ENCODE measurements at places on chromosomes 13 and 19.

DNA sequence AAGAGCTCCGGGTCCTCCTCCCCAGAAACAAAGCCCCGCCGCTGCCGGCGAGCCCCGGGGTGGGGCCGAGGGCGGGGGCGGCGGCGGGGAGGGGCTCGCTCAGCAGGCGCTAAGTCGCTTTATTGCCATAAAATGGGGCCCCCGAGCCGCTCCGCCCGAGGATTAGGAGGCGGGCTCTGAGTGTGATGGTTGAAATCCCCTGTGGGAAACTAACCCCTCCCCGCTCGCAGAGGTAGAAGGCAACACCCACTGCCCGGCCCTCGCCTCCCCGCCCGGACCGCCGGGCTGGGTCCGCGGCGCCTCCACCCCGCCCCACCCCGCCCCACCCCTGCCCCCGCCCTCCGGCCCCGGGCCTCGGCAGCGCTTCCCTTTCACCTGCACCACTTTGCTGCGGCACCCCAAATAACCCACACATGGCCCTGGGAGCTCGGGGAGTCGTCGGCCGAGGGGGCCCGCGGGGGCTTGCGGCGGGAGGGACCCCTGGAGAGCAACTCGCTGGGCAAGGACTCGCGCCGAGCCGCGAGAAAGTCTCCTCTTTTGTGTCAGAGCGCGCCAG, at the start of gene KLF12:
Gene KLF12 (minus strand): TSS at position 184 of the 556 bp plus-strand sequence.
- DNase-seq = peak; percentile 75

- no peak for DNase-seq
Observed at GRCh38 chr13:77359171-77359570, 32.3 kb upstream of the MYCBP2 start.

DNA sequence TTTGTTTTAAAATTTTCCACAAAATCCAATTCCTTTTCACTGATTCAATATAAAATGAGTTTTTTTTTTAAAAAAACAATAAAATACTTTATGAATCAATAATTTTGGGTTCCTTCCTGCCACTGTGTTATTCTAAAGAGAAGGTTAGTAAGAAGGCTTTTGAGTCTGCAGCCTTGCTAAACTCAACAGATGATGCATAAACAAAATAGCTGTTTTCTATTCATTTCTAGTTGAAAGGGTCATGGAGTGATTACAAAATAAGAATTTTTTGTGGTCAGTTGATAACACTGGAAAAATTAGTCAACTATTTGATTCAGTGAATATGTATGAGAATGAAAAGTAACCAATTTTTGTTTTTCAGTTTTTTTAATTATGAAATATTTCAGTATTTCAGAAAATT, 169.9 kb downstream of the VWA8 start:
- DNase-seq = no peak

DNA sequence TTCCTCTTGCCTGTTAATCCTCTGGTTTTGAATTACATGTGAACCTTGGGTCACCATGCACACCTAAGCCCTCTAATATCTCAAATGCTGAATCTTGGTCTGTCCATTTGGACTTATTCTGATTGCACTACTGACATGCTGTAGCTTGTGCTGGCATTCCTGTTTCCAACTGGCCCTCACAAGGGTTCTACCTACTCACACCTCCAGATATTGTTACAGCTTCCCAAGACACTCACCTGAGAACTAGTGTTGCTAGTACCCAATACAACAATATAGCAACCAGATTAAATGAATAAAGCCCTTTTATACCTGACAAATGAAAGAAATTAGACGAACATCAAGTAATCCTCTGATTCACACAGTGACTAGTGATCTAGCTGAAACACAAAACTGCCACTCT, 16.6 kb downstream of the TEX30 start:
- no peak for DNase-seq

- no peak for DNase-seq
Observed at GRCh38 chr13:49457221-49457620, 13.1 kb downstream of the SETDB2 start.

GRCh38 chr19:50720921-50721381, 1.3 kb upstream of the SHANK1 start:
- no peak for DNase-seq

- no peak for DNase-seq
Observed at GRCh38 chr13:28271056-28271840, 132.9 kb downstream of the PAN3 start.

DNA sequence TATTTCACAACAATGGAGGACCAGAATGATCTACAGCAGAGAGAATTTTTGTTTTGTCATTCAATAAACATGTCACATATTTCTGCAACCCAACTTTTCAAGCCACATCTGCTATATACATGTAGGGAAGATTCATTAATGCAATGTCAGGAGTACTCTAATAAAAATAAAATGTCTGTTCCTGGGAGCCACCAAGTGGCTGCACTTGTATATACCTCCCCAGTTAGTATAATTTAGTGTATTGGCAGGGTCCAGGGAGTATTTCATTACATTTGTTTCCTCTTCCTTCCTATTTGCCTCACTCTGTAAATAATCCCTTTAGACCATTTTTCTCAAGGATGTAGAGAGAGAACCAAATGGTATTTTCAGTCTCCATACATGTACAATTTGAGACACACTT, 1169.0 kb downstream of the DIAPH3 start:
- DNase-seq = no peak

- DNase-seq = no peak
Observed at GRCh38 chr13:43661161-43661830, 125.5 kb downstream of the ENOX1 start.

DNA sequence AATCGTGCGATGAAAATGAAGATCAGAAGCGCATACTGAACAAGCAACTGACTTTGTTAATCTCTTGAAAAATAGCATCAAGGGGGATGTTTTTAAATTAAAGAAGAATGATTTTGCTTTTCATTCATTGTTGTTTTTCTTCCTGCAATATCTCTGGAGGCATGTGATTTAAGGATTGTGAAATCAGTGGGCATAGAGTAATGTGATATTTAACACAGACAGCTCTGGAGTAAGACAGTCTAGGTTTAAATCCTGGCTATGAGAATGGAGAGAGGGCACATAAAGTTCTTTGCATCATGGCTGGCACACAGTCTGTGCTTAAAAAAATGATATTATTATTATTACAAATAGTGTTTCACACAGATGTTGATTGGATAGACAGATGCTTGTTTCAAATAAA, 243.1 kb upstream of the NBEA start:
- DNase-seq = no peak

DNA sequence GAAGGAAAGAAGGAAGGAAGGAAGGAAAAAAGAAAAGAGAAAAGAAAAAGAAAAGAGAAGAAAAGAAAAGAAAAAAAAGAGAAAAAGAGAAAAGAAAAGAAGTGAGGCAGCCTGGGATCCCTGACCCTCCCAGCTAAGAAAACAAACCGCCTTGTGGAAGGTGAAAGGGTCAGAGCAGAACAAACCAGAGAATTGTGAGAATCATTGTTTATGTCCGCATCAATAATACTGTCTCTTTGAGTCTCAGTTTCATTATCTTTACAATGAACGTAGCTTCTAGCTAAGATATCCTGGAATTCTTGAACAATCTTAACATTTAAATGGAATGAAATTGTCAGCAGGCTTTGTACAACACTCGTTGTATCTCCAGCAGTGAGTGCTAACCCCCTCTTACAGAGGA, 66.4 kb upstream of the SERP2 start:
- DNase-seq = no peak

- DNase-seq = no peak
Observed at GRCh38 chr13:66014771-66015170, 1215.4 kb downstream of the PCDH9 start.

DNA sequence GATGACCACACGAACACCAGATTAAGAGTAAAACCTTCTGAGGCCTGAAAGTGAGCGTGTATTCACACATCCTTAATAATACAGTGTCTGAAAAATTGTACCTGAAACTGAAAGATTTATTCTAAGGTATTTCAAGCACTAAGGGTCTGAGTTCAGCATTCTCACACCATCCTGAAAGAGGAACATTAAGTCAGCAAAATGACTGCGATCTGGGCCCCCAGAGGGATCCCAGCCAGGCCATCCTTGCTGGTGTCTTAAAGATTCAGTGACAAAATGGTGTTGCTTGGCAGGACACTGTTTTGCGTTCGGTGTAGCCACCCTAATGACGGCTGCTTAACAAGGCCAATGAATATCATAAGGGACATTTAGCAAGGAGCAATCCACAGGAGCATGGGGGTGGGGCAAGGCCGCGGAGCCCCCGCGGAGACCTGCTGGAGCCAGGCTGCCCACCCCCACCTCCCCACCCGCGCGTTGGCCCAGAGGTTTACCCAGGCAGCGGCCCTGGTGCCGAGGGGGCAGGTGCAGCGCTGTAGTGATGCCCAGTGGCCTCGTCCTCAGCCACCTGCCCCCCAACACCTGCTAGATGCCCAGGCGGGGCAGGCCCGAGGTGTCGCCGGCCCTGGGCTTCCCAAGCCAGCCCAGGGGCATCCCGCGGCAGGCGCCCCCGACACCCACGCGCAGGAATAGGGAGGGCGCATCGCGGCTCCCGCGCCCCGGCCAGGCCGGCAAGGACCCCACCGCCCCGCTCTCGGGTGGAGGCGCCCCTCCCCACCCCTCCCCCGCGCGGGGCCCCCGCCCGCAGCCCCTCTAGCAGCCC, 742 bp downstream of the NALCN start:
- no peak for DNase-seq

- no peak for DNase-seq
Observed at GRCh38 chr19:19628501-19629134, 598 bp upstream of the LPAR2 start.

DNA sequence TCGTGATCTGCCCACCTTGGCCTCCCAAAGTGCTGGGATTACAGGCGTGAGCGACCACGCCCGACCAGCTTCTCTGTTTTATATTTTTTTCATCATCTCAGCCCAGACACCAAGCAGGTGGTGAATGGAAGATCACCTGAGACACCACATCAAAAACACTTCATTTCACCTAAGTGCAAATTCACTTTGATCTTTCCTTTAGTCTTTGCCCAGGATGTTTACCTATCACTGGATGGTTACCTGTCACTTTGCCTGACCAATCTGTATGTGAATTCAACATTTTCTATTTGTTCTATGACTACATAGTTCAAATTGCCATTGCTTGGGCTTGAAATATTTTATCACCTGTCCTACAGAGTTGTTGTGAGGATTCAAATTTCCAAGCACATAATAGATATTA, 65.7 kb downstream of the PAN3 start:
- DNase-seq = no peak

- DNase-seq = no peak
Observed at GRCh38 chr13:79725841-79726240, 244.9 kb downstream of the NDFIP2 start.

GRCh38 chr13:101624210-101624922, 171.9 kb downstream of the ITGBL1 start:
- DNase-seq = no peak

GRCh38 chr19:55465460-55466240, 1.1 kb upstream of the C19orf85 start:
- DNase-seq = no peak

- no peak for DNase-seq
Observed at GRCh38 chr19:926589-927350, 935 bp downstream of the ARID3A start.

- no peak for DNase-seq
Observed at GRCh38 chr13:111900390-111901131, 166.4 kb upstream of the SOX1 start.

GRCh38 chr13:109788372-109789111, 2.2 kb upstream of the IRS2 start:
- DNase-seq = no peak

DNA sequence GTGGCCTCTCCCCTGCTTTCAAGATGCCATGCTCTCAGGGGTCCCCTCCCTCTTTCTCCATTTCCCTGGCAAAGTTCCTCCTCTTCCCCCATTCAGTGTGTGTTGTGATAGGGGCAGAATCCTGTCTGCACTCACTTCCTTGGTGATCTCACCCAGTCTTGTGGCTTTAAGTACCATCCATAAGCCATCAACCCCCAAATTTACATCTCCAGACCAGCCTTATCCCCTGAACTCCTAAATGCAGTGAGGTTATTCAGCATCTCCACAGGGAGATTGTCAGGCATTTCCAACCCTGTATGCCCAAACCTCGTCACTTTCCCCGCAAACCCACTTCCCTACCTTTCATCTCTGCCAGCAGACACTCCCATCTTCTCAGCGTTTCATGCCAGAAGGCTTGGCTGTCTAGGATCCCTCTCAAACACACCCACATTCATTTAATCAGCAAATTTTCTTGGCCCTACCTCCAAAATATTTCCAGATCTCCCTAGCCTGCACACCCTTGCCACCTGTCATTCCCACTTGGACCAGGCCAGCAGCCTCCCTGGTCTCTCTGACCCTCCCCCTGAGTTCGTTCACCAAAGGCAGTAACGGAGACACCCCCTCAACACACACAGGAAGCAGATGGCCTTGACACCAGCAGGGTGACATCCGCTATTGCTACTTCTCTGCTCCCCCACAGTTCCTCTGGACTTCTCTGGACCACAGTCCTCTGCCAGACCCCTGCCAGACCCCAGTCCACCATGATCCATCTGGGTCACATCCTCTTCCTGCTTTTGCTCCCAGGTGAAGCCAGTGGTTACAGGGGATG, at the start of gene HCST:
Gene HCST (plus strand): TSS at position 676 of the 808 bp plus-strand sequence. CDS start 65 bp downstream, at position 741.
- peak; percentile 31 for DNase-seq

GRCh38 chr13:41568972-41569351, 111.6 kb downstream of the RGCC start:
- no peak for DNase-seq

GRCh38 chr19:41637484-41637883, 10.6 kb upstream of the CEACAM4 start:
- DNase-seq = no peak

GRCh38 chr13:106774621-106775020, 206.7 kb upstream of the ARGLU1 start:
- DNase-seq = no peak

- DNase-seq = no peak
Observed at GRCh38 chr13:106038752-106039151, 496.7 kb downstream of the EFNB2 start.

GRCh38 chr13:49540552-49540951, 44.8 kb downstream of the PHF11 start:
- no peak for DNase-seq

DNA sequence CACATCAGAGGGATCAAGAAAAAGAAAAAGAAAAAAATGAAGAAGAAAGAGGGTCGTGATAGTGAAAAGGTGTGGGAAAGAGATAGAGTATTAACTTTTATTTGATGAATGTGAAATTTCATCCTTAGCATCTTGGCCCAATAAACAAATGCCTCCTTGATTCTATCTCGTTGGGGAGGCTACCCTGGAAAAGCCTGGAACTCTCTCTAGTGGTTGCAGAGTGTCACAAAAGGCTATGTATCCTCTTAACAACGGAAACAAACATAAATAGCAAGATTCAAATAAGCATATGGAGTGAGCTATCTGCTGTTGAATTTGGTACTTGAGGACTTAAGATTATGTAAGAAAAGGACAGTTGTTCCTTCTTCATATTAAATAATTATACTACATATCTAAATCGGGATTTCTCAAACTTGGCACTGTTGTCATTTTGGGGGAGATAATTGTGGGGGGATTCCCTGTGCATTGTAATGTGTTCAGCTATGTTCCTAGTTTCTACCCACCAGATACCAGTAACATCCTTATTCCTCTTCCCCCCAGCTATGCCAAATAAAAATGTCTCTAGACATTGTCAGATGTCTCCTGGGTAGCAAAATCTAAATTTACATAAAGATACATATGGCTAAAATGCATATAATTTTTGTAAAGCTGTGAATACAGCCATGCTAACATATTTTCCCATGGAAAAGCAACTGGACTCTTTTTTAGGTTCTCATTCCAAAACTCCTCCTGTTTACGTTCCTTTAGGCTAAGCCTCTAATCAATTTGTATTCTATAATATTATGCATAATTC, 557.2 kb downstream of the DCT start:
- no peak for DNase-seq

Data from stimulated activated CD8-positive, alpha-beta memory T cell treated with anti-CD3 and anti-CD28 coated beads, Interleukin-4, amount 100 ng/mL, for 4 hours (primary cell).